ENCODE measurements at places on chromosomes 16 and 17.

GRCh38 chr17:78672005-78672404 lies 94.8 kb upstream of the DNAH17 start:
- peak; percentile 4 for DNase-seq

- no peak for DNase-seq
Observed at GRCh38 chr17:17508646-17509591, 12.7 kb upstream of the RASD1 start.

GRCh38 chr17:72273289-72274056 lies 152.7 kb downstream of the SOX9 start:
- no peak for DNase-seq

- no peak for DNase-seq
Observed at GRCh38 chr17:72212041-72212440, 91.2 kb downstream of the SOX9 start.

DNA sequence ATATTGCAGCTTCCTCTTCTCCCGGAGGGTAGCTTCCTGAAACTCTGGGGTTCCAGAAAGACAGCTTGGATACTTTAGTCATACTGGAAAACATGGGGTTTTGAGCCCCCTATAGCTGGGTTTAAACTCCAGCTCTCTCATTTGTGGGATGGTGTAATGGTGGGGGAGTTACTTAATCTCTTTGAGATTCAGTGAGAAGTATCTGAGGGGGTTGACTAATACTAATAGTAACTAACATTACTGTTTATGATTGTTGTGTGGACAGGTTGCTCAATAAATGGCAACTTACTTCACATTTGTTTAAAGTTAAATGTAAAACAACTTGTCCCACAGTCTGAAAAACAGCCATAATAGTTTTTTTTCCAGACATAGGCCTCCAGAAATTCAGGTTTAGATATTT lies 5.1 kb upstream of the SUZ12 start:
- DNase-seq = no peak

- DNase-seq = no peak
Observed at GRCh38 chr17:2436316-2436905, 35.6 kb upstream of the MNT start.

DNA sequence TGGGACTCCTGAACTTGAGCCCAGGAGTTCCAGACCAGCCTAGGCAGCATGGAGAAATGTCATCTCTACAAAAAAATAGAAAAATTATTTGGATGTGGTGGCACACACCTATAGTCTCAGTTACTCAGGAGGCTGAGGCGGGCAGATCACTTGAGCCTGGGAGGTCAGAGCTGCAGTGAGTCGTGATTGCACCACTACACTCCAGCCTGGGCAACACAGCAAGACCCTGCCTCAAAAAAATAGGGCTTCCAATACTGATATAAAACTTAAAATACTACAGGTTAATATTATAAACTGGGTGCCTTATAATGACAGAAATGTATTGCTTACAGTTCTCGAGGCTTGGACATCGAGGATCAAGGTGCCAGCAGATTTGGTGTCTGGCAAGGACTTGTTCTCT lies 10.6 kb downstream of the CES2 start:
- DNase-seq = no peak

GRCh38 chr17:6100891-6101500 lies 30.8 kb downstream of the WSCD1 start:
- DNase-seq = no peak

GRCh38 chr17:45584092-45585036 lies 93.8 kb upstream of the PLEKHM1 start:
- DNase-seq = peak; percentile 70

DNA sequence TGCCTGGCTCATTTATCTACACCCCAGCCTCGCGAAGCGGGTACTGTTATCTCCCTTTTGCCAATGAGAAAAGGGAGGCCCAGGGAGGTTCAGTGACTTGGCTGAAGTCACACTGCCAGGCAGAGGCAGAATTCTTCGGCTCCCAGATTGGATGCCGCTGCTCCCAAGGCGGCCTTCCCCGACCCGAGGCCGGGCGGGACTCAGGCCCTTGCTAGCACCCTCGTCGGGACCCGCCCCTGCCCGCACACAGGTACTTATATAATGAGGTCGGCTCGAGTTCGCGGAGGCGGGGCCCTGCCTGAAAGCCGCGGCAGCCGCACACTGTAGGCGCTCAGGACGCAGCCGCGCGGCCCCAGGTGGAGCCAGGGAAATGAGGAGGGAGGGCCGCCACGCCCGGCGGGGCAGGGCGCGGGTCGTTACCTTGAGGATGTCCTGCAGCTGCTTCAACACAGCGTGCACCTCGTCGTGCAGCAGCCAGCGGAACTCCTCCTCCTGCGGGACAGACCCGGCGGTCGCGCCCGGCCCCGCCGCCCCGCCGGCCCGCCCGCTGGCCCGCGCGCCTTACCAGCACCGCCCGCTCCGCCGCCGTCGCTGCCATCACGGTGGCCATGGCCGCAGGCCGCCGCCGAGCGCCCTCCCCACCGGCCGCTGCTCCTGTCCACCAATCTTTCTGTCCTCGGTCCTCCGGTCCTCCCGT lies at the start of gene ROGDI:
TSS of gene ROGDI (minus strand) at position 672 of the 697 bp plus-strand sequence. CDS start at position 610, 62 bp downstream.
- DNase-seq = peak; percentile 62

GRCh38 chr17:58267347-58268324 lies 13.1 kb downstream of the MPO start:
- no peak for DNase-seq

- DNase-seq = no peak
Observed at GRCh38 chr17:5500589-5501391, 14.4 kb downstream of the MIS12 start.

DNA sequence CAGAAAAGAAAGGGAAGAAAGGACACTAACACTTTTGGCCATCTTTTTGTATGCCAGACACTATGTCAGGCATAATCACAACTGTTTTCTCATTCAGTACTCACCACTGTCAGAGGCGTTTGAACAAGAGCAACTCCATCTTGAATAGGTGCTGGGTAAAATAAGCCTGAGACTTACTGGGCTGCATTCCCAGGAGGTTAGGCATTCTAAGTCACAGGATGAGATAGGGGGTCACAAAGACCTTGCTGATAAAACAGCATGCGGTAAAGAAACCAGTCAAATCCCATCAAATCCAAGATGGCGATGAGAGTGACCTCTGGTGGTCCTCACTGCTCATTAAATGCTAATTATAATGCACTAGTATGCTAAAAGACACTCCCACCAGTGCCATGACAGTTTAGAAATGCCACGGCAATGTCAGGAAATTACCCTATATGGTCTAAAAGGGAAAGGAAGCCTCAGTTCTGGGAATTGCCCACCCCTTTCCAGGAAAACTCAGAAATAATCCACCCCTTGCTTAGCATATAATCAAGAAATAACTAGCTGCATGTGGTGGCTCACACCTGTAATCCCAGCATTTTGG lies 14.9 kb upstream of the LYRM9 start:
- DNase-seq = no peak

GRCh38 chr16:75996491-75996890 lies 270.2 kb upstream of the CPHXL start:
- no peak for DNase-seq

DNA sequence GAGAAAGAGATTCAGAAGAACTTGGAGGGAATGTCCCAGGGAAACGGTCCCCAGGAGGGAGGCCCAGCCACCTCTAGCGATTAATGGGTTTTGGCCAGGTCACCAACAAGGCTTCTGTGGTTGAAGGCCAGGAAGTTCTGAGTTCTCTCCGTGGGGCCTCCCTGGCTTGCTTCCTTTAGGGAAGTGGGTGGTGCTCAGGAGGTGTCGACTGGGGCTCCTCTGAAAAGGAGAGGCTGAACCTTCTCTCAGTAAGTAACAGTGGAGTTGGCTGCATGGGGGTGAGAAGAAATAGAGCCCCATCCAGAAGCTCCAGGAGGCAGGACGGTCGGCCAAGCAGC lies 77.1 kb upstream of the GSE1 start:
- no peak for DNase-seq

- DNase-seq = no peak
Observed at GRCh38 chr17:27396941-27397340, 59.3 kb upstream of the KSR1 start.

DNA sequence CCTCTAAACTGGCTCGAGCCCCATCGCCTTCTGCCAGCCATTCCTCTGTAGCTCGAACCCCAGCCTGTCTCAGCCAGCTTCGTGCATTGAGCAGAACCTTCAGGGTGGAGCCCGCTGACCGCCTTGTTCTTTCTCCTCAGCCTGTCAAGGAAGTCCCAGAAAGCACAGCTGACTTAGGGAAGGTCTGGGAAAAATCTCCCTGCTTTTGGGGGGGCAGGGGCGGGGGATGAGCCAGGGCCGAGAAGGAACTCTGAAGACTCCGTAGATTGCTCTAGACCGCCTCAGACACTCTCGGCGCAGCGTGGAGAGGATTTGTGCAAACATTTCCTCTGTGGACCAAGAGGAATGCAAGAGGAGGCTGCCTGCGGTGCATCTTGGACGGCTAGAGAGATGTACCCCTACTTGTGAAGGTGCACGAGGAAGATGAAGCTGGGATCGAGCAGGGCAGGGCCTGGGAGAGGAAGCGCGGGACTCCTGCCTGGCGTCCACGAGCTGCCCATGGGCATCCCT lies at the start of gene GLP2R:
TSS of gene GLP2R (plus strand) at position 284 of the 510 bp plus-strand sequence. CDS start at position 424, 140 bp downstream.
- no peak for DNase-seq

- no peak for DNase-seq
Observed at GRCh38 chr17:46135879-46136563, 57.2 kb downstream of the KANSL1 start.

GRCh38 chr16:49855822-49856671 lies at the start of gene ZNF423:
Gene ZNF423, minus strand, starts transcription at chr16:49856112. Its CDS starts 338 bp downstream, at chr16:49855774.
- DNase-seq = no peak

GRCh38 chr16:57530522-57531252 lies 5.7 kb downstream of the CCDC102A start:
- DNase-seq = no peak

GRCh38 chr16:30927789-30928378 lies 4.5 kb downstream of the FBXL19 start:
- peak; percentile 69 for DNase-seq

GRCh38 chr17:3554440-3554839 lies 3.2 kb downstream of the TRPV3 start:
- DNase-seq = no peak

DNA sequence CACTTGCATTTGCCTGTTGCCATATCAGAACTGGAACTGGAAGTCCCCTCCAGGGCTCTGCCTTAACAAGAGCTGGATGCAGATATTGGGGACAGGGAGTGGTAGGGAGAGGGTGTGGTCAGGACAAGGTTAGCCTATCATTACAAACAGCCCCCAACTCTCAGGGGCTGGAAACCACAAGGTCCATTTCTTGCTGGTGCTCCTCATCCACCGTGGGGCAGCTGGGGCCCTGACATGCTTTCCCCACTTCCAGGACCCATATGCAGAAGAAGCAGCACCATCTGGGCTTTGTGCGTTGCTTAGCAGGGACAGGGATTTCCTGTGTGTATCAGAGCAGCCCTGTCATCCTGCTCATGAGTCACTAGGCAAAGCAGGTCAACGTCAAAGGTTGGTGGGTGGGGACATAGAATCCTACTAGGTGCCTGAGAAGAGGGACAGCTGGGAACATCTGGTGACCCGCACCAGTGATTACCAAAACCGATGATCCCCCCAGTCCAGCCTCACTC lies 26.9 kb downstream of the RGS9 start:
- DNase-seq = peak; percentile 70

GRCh38 chr17:8151641-8152111 lies 528 bp downstream of the PER1 start:
- peak; percentile 64 for DNase-seq

- peak; percentile 82 for DNase-seq
Observed at GRCh38 chr17:43694081-43694870, 32.6 kb upstream of the MEOX1 start.

DNA sequence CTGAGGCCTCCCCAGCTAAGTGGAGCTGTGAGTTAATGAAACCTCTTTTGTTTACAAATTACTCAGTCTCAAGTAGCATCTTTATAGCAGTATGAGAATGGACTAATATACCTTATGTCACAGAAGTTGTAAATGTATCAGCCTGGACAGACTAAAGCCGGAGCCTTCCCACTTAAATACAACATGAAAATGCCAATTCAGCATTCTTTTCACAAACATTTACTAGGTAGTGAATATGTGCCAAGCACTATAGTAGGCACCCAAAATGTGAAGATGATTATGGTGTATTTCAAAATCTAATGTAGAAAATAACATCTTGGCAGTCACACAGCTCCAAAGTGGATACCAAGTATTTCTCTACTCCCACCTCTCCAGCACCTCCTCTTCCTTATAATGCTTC lies 693.0 kb downstream of the KCNJ2 start:
- no peak for DNase-seq

DNA sequence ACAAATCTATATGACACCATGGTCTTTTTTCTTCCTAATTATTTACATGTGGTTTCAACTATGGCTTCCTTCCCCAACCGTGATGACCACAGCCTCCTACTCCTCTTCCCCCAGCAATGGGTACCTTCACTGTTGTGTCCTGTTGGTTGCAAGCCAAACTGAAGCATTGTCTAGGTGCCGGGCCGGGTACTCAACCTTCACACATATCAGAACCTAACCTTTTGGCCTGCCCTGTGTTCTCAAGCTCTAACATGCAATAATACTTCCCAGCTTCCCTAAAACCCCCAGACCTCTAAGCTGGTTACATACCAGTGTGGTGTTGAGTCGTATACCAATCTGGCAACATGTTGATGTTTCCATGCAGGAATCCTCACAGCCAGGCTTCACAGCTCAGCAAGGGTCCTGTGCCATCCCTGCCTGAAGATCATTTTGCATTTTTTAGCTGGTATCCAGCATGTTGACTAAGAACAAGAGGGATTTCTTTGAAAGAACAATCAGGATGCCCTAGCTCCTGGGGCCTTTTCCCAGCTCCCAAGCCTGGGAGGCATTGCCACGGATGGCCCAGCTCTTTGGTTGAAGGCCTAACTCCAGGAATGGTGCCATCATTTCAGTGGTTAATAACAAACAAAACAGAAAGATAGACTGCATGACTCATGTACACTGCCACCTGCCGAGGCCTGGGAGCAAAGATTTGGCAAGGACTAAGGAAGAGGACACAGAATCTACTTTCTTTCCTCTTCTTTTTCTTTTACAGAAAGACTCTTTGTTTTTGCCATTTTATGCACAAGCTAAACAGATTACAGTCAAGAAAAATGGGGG lies 373.7 kb upstream of the SALL1 start:
- DNase-seq = no peak

GRCh38 chr17:82031885-82032627 lies 578 bp downstream of the RAC3 start:
- DNase-seq = peak; percentile 47

- DNase-seq = no peak
Observed at GRCh38 chr17:78417531-78417909, 39.1 kb downstream of the PGS1 start.

Data from RKO (cell line).